Hypothalamus (tissue), 51 donors: ENCODE measurements at places on chromosomes 4 and X.

DNA sequence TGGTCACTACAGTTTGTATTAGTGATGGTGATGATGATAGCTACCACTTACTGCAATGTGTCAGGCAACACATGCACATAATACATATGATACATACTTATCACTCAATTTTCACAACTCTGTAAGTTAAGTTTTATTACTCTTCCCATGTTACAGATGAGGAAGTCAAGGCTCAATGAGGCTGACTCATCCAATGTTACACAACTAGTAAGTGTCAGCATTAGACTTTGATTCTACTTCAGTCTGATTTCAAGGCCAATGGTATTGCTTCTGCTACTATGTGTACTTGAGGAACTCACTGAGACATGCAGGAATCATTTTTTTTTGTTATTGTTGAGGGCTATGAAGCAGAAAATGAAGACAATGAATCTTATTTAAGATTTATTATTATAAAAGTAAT is 96.4 kb upstream of the TRPC5OS start:
- no peak for DNase-seq

DNA sequence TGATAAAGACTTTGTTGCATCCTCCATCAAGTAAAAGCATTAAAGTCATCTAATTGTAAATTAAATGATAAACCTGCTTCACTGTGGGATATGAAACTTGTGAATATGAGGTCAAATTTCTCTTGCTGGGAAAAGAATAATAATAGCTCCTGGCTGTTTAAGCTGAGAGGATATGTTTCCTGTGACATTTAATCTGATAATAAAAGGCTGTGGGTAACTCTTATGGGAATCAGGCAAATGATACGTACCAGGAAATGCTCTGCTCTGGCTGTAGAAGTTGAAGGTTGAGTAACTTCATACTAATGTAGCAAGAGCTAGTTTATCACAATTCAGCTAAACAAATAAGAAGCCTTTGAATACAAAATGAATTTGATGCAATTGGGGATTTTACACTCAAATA is 574.6 kb downstream of the RAPGEF2 start:
- no peak for DNase-seq

- DNase-seq = no peak
These were observed 24.2 kb downstream of the TRO start for GRCh38 chrX:54944816-54945215.

GRCh38 chr4:23828020-23828715 is 61.7 kb downstream of the PPARGC1A start:
- no peak for DNase-seq

DNA sequence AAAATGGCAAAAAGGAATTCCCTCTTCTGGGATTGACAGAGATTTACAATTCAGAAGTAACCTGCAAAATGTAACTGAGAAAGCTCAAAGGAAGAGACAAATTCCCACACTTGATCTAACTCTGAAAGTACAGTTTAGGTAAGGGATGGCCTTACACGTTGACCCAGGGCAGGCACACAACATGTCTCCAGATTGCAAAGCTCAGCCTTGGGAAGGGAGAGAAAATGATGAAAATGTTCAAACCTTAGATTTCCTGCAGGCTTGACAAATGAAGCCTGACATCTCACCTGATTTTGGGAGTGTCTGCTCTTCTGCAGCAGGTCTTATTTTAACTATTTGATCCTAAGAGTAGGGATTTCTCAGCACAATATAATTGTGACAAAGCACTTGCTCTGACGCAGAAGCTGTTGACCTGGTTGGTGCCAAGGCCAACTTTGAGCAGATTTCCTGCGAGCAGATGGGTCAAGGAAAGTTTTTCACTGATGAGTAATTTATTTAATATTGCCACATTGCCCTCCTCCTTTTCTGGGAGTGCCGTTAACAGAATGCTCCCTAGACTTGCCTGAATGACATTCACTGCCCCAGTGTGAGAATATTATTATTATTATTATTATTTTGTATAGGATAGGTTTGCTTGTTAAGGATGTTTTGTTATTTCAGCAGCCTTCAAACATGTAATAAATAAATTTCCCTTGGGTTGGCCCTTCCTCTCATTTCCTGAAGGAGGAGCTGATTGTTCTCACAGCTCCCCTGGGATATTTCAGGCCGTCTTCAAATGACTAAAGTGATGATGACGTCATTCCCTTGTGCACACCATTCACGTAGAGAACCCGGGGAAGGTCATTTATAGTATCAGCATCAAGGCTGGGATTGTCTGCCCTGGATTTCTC is 157.1 kb downstream of the VEGFC start:
- no peak for DNase-seq

DNA sequence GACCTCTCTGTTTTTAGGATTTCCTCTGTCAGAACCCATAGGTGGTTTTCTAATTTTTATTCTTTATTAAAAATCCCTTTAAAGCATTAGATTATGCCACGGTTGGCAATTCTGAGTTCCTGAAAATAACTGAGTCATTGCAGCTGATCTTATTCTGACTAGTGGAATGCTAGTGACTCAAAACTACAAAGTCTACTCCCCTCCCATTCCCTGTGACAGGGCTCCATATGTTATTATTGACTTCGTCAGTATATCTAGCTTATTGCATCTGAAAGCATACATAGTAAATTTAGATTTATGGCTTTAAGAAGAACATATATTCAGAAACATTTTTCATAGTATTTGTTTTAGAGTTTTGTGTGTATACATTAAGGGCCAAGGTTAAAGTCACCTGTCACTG is 38.5 kb downstream of the HERC3 start:
- DNase-seq = no peak

- no peak for DNase-seq
These were observed 82.5 kb downstream of the GPAT3 start for GRCh38 chr4:83618431-83618830.

DNA sequence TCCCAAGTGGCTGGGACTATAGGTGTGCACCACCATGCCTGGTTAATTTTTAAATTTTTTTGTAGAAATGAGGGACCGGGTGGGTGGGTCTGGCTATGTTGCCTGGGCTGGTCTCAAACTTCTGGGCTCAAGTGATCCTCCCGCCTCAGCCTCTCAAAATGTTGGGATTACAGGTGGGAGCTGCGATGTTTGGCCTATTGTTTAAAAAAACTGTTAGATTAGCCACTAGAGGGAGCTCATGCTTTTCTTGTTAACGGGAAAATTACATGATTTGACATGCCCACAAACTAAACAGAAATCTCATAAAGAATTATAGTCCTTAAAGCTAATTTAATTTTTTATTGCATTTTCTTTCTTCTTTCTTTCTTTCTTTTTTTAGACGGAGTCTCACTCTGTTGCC is 5.0 kb upstream of the SDAD1 start:
- peak; percentile 3 for DNase-seq

GRCh38 chr4:165766976-165767375 is 106.1 kb upstream of the TLL1 start:
- no peak for DNase-seq

GRCh38 chr4:41797260-41797659 is 48.7 kb upstream of the PHOX2B start:
- no peak for DNase-seq

DNA sequence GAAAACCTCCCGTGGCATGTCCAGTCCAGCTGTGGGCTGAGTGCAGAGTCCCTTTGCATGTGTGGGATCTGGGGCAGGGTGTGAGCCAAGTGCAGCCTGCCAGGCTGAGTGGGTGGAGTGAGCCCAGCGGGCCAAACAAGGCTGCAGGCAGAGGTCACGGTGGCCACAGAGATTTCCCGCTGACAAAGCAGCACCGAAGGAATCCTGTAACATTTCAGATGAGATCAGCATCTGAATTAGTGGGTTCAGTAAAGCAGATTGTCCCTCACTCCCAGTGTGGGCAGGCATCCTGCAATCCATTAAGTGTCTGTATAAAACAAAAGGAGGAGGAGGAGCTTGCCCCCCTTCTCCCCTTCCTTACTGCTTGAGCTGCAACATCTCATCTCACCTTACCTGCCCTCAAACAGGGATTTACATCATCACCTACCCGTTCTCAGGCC is 324.4 kb downstream of the FAT4 start:
- DNase-seq = no peak

GRCh38 chrX:19904778-19905367 is 17.5 kb upstream of the SH3KBP1 start:
- DNase-seq = no peak

DNA sequence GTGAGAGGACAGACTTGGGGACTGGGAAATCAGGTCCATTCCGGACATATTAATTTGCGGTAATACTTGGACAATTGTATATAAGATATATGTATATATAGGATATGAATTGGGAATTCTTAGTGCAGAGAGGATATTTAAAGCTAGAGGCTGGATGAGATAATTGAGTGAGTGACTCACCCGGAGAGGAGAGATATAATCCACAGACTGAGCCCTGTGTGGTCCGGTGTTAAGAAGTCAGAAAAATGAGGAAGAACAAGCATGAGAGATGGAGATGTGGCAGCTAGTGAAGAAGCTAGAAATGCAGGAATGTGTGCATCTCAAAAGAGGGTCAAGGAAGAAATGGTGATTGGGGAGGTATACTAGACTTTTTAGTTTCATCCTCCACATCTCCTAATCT is 336.2 kb downstream of the SLC7A11 start:
- DNase-seq = no peak

DNA sequence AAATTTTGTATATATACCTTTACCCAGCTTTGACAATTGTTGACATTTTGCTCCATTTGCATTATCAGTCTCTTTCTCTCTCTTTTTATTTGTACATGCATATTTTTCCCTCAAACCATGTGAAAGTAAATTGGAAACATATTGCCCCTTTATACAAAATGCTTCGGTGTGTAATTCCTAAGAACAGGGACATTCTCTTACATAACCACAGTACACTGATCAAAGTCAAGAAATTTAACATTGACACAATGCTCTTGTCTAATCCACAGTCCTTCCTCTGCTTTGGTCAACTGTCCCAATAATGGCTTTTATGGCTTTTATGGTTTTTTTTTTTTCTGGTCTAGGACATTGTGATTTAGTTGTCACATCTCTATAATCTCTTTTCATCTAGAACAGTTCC is 9.5 kb upstream of the SMS start:
- no peak for DNase-seq

DNA sequence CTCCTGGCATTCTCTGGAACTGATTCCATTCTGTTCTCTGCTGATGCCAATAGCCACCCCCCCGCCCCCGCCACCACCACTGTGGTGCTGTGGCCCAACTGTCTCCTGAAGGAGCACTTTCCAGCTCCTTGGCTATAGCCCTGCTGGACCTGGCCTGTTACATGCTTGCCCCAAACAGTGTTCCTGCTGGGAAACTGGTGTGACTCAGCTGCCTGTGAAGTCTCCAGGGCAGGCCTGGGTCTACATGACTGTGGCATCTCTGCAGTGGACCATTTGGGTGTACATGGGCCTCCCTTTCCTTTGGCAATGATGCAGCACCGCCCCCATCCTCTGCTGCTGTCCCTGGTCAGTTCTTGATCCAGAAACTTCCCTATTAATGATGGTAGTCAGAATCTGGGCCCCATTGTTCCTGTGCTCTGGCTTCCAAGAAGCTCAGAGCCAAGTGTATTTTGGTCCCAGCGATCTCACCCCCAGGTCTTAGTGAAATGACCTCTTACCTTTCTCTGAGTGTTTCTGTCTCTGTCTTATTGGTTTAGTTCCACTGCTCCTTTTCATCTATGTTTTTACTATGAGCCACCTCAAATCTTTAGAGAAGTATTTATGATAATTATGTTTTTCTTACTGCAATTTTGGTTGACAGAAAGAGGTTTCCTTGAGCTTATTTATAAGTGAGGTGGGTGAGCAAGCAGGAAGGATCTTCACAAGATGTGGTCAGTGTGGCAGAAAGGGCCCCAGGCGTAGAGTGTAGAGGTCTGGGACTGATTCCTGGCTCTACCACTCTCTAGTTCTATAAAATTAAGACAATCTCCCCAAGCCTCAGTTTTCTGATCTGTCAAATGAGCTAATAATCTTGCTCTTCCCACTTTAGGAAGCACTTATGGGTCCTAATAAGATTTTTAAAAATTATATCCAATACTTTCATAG is 210.7 kb upstream of the EOLA2 start:
- no peak for DNase-seq

DNA sequence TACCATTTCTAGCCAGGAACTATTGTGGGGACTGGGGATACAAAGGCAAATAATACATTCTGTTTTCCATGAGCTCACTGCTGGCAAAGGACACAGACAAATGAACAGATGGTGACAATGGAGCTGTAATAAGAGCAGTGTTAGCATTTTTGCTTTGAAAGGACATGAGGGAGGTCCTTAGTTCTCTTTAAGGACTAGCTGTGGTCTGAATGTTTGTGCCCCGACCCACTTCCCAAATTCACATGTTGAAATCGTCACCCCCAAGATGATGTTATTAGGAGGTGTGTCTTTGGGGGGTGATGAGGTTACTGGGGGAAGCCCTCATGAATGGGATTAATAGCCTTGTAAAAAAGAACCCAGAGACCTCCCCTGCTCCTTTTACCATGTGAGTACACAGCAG is 30.3 kb downstream of the CCNG2 start:
- DNase-seq = no peak

DNA sequence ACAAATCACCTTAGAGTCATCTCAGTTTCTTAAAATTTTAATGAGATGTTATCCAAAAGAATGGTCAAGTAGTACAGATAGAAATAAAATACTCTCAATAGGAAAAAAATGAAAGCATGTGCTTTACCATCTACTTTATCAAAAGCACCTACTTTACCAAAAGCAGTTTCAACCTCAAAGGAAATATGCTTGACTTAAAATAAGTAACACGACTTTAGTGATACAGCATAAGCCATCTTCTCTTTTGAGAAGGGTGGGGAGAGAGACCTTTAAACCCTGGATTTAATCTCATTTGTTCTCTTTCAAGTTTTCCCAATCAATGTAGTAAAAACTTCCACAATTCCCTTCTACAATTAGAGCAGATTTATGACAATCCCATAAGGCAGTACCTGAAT is 26.5 kb downstream of the OTUD4 start:
- no peak for DNase-seq

DNA sequence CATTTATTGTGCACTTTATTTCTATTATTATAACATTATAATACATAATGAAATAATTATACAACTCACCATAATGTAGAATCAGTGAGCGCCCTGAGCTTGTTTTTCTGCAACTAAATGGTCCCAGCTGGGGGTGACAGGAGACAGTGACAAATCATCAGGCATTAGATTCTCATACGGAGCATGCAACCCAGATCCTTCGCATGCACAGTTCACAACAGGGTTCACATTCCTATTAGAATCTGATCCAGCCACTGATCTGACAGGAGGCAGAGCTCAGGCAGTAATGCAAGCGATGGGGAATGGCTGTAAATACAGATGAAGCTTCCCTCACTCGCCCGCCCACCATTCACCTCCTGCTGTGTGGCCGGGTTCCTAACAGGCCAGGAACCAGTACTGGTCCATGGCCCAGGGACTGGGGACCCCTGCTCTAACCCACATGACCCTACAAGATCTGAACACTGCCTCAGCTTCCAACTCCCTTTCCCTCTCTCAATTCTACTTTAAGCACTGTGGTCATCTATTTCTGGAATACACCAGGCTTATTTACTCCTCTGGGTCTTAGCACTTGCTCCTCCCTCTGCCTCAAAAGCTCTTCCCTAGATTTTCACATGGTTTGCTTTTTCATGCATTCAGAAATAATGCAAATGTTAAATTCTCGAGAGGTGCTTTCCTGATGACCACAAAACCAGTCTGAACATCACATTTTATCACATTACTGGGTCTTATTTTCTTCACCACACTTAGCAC is 166.8 kb upstream of the HCCS start:
- DNase-seq = no peak

- peak; percentile 21 for DNase-seq
These were observed 7.4 kb downstream of the SNCA start for GRCh38 chr4:89829470-89830138.

GRCh38 chrX:148043271-148043855 is 62.2 kb downstream of the FMR1NB start:
- DNase-seq = no peak

GRCh38 chrX:97224148-97224547 is 340.4 kb downstream of the RPA4 start:
- DNase-seq = no peak
